Effector memory CD8-positive, alpha-beta T cell (primary cell): ENCODE measurements at places on chromosomes 16 and 17.

DNA sequence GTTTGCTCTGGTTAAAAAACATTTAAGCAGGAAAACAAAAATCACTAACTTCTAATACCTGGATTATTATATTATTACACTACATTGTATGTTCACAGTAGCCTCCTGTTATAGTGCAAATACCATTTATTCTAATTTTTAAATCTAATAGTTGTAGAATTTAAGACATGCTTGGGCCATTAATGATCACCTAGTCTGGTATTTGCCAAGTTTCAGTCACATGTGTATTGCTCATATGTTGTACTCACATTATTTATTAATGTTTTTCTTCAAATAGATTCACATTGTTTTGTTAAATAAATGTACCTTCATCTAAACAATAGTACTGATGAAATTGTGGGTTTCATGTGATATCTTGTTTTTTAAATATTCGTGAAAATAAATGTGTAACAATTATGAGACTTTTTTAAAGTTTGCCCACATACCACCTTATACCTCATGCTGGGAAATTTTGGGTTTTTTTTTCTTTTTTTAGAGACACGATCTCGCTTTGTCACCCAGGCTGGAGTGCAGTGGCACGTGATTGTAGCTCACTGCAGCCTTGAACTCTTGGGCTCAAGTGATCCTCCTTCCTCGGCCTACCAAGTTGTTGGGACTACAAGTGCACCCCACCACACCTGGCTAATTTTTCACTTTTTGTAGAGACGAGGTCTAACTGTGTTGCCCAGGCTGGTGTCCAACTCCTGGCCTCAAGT lies 5.9 kb downstream of the ZNF771 start:
- no peak for DNase-seq

DNA sequence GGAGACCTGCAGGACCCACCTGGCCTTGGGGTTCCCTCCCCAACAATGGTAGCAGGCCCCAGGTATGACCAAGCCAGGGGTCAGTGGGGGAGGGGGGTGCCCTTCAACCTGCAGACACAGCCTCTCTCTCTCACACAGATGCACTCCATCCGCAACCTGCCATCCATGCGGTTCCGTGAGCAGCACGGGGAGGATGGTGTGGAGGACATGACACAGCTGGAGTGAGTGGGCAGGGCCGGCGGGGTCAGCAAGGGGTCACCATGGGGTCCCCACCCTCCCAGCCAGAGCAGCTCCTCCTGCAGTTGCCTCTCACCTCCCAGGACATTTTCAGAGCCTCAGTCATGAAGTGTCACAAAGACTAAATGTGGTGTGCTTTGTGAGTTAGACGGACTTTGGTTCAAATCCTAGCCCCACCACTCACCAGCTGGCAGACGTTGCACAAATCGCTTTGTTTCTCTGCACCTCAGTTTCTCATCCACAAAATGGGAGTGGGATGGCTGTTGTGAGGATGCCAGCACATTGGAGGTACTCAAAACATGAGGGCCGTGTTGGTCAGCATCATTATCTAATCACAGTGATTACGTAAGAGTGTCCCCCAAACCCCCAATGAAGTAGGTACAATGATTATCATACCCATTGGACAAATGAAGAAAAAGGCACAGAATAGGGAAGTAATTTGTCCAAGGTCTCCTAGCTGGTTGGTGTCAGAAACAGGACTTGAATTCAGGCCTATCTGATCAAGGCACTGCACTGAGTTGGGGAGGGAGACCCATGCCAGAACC lies 16.0 kb downstream of the MYO15A start:
- no peak for DNase-seq

DNA sequence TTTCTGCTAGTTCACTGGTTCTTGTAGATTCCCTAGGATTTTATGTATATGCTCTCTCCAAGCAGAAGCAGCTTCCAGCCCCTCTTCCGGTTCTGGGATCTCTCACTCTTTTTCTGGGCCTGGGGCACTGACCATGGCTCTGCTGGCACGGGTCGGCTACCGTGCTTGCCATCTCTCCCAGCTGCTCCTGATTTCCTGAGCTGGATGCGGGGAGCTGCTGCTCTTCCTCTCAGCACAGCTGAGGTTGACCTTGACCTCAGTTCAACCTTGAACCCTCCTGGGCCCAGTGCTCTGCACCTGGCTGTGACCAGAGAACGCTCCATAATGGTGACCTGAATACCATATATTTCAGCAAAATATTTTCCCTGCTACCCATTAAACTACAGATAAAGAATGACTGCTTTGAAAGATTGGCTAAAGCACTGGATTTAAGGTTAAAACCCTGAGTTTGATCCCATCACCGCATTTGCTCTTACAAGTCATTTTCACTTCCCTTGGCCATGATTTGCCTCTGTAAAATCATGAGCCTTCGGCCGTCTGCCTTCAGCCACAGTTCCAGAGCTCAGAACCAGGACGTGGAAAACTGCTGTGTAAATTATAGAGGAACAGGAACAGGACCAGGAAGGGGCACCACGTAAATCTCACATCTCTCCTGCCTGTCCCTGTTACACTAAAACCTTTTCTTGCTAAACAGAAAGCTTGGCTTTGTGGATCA lies 130.8 kb upstream of the CHMP6 start:
- no peak for DNase-seq

GRCh38 chr16:68590201-68590994 lies 51.3 kb downstream of the ZFP90 start:
- peak; percentile 40 for DNase-seq

DNA sequence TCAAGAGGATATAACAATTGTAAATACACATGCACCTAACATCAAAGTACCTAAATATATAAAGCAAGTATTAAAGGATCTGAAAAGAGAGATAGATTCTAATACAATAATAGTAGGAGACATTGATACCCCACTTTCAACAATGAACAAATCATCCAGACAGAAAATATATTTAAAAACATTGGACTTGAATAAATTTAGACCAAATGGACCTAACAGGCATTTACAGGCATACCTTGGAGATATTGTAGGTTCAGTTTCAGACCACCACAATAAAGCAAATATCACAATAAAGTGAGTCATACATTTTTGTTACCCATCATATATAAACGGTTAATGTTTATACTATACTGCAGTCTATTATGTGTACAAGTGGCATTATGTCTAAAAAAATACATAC lies 104.0 kb downstream of the BRIP1 start:
- DNase-seq = no peak

DNA sequence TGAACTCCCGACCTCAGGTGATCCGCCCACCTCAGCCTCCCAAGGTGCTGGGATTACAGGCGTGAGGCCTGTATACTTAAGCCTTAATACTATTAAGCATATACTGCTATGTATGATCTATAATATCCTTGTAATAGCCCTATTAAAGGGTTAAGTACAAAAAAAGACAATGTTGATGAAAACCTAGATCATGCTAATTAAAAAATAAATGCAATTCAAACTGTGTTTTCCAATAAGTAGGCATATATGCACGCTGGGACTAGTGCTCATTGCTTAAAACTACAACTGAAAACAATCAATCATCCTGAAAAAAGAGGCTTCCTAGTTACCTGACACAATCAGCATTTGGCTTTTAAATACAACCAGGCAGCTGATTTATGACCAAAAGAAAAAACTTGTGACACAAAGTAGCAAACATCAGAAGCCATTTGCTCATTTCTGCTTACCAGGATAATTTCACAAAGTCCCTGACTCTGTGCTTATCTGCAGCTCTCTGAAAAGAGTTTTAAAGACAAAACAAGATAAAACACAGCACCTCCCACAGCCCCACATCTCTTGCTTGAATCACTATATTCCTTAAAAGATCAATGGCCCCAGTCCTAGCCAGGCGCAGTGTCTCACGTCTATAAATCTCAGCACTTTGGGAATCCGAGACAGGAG lies 11.1 kb downstream of the ZNF385C start:
- DNase-seq = no peak

GRCh38 chr16:84730406-84731106 lies 30.8 kb downstream of the USP10 start:
- DNase-seq = no peak

DNA sequence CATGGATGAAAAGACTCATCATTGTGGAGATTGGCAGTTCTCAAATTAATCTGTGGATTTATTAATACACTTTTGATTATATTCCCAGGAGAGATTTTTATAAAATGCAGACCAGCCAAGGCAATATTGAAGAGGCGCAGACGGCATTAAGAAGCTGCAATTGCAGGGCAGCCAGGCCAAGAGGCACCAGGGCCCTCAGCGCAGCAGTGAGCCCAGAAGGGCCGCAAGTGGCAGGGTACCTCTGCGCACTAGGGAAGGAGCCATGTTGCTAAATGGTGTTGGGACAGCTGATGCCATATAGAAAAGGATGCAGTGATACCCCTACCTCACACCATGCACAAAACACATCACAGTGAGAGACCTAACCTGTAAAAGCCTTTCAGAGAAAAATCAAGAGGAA lies 36.6 kb upstream of the CHMP6 start:
- DNase-seq = no peak

DNA sequence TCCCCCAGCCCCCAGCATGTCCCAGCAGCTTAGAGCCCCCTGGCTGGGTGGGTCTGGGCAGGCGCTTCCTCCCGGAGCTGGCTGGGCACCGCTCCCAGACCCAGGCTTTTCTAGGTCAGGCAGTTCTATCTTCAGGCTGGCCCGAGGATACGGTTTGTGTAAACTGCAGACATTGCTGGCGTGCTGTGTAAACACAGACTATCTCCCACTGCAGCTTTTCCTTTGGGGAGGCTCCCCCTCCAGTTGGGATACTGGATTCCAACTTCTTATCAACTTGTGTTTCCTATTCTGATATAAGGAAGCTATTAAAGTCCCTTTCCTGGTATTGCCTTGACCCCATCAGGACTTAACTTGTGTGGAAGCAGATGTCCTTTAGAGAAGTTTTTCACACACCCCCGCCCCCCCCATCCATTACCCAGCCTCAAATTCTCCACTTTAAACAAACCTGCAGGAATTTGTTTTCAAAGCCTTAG lies 18.3 kb upstream of the GNA13 start:
- no peak for DNase-seq

- DNase-seq = no peak
Observed at GRCh38 chr17:41065829-41066624, at the start of gene KRTAP2-4. TSS of gene KRTAP2-4 (minus strand) at chr17:41065879. CDS start at chr17:41065845, 34 bp downstream.

- no peak for DNase-seq
Observed at GRCh38 chr17:72268431-72268830, 147.6 kb downstream of the SOX9 start.

- DNase-seq = no peak
Observed at GRCh38 chr16:87126403-87127025, 190.7 kb downstream of the C16orf95 start.

GRCh38 chr16:88815227-88815626 lies 3.5 kb upstream of the APRT start:
- DNase-seq = no peak

GRCh38 chr16:23055481-23055880 lies 93.8 kb downstream of the USP31 start:
- no peak for DNase-seq

DNA sequence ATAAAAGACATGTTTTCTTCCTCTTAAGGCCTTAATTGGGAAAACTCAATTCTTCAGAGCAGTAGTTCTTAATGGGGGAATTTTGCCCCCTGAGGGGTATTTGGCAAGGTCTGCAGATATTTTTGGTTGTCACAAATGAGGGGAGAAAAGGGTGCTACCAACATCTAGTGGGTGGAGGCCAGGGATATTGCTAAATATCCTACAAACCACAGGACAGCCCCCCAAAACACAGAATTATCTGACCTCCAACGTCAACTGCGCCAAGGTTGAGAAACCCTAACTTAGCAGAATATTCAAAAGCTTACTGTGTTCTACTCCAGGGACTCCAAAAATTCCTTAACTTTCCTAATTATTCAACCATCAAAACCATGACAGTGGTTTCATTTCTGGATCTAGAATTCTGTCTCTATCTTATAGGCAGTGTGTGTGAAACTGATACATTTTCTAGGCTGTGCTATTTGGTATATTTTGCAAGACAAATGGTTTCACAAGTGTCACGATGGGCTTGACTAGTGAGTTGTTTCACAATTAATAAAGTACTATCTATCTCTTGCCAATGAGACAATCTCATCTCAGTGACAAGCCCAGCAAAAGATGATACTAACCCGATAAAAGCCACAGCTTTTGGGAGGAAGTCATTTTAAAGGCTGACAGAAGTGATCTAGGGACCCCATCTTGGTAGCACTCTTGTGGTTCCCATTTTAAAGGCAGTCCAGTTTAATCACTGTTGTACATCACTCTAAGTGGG lies 14.7 kb downstream of the TXNDC11 start:
- no peak for DNase-seq
